ENCODE measurements at places on chromosomes 3 and 15. TPM values are rescaled to one million over a fixed set of nuclear protein-coding genes. Genes with fewer than 3 reads are reported as not detected.
A peak's percentile ranks its signal among the peaks of the same experiment; 100 is the strongest.

GRCh38 chr15:72155003-72155621 is 36.9 kb downstream of the SENP8 start:
- peak; percentile 76 for DNase-seq

DNA sequence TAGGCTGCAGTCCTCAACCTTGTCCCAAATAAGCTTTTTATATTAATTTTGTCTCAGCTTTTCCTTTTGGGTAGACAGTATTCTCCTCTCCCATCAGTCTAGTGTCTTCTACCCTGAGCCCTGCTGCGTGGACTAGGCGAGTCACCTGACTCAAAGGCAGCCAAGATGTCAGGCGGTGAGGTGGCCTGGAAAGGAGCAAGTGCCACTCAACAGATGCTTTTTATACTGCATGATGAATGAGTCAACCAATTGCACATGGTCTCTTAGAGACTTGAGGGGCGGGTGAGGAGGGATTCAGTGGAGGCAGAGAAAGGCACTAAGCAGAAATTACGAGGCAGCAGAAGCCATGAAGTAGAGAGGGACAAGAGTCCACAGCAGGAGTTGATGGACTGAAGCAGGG is 95.9 kb downstream of the FRMD4B start:
- no peak for DNase-seq

Gene PPP1R14D
- total RNA-seq, result not detected

- DNase-seq, result no peak
Observed at GRCh38 chr3:159821736-159822135, 166.9 kb upstream of the IL12A start.

- no peak for DNase-seq
Observed at GRCh38 chr15:47339800-47340570, 377.3 kb upstream of the SEMA6D start.

DNA sequence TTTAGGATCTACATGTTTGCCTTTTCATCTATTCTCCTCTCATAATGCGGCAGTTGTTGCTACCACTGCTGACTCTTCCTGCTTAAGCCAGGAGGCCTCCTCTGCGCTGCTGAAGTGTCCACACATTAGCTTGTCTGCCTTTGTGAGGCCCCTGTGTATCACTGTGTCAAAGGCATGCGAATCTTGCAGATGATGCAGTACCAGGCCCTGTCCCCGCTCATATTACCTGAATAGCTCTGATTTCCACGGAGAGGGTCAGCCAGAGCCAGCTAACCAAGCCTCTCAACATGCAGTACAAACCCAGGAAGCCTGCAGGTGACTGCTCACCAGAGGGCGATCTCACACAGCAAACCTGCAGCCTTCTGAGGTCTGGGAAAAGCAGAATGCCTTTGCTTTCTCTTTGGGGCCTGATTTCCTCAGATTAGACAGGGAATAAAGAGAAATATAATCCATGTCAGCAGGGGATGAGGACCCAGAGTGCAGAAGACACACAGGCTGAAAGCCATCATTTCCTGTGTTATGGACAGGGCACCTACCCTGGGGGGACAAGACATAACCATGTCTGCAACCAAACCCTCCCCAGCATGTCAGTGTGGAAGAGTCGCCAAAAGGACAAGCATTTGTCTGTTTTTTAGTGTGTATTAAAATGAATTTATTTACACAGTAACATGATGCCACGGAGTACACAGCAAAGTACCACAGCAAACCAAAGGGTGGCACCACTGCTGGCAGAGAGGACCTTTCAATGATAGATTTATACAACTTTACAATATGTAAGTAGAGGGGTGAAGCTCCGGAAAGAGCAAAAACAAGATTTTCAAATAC is 36.8 kb upstream of the TSPAN3 start:
- peak; percentile 92 for DNase-seq

GRCh38 chr3:157139938-157140534 is 19.9 kb downstream of the CCNL1 start:
- no peak for DNase-seq

Gene C3orf49
- total RNA-seq, result not detected

- DNase-seq, result no peak
Observed at GRCh38 chr3:20842594-20843436, 656.8 kb upstream of the SGO1 start.

DNA sequence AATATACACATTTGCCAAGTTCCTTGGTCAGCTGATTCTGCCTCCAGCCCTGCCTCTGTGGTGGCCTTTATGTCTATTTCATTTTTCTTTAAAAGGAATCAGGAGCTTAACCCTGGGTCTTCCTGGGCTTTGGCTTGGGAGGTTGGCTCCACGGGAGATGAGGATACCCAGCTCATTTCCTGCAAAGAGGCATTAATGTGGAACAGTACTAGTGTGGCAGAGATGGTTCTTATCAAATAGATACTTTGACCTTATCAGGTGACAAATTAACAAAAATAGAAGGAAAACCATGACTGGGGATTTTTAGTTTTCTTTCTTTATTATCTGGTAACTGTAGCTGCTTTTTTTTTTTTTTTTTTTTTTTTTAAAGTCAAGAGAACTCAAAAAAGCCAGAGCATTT is 42.8 kb downstream of the BBS4 start:
- DNase-seq, result no peak

DNA sequence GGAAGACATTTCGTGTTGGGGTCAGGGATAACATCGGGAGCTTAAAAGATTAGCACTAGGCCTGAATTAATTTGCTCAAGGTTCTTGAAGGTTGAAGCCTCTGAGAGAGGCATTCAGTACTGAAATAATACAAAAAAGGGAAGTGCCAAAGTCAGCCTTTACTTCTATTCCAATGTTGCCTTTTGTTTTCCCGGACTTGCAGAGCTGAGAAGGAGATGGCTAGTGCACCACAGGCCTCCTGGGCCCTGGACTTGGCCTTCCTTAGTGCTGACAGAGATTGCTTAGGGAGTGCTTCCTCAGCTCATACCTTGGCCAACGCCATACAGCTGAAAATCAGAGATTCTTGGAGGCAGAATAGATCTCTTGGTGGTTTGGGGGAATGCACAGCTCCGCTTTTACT is 333.6 kb upstream of the TBL1XR1 start:
- no peak for DNase-seq

Data from SJCRH30 (cell line).